Foreskin keratinocyte (primary cell): ENCODE measurements at places on chromosomes 3 and 15. TPM values are rescaled to one million over a fixed set of nuclear protein-coding genes. Genes with fewer than 3 reads are reported as not detected.
A peak's percentile ranks its signal among the peaks of the same experiment; 100 is the strongest.

GRCh38 chr3:17638356-17638755 lies 104.1 kb downstream of the TBC1D5 start:
- no peak for DNase-seq

DNA sequence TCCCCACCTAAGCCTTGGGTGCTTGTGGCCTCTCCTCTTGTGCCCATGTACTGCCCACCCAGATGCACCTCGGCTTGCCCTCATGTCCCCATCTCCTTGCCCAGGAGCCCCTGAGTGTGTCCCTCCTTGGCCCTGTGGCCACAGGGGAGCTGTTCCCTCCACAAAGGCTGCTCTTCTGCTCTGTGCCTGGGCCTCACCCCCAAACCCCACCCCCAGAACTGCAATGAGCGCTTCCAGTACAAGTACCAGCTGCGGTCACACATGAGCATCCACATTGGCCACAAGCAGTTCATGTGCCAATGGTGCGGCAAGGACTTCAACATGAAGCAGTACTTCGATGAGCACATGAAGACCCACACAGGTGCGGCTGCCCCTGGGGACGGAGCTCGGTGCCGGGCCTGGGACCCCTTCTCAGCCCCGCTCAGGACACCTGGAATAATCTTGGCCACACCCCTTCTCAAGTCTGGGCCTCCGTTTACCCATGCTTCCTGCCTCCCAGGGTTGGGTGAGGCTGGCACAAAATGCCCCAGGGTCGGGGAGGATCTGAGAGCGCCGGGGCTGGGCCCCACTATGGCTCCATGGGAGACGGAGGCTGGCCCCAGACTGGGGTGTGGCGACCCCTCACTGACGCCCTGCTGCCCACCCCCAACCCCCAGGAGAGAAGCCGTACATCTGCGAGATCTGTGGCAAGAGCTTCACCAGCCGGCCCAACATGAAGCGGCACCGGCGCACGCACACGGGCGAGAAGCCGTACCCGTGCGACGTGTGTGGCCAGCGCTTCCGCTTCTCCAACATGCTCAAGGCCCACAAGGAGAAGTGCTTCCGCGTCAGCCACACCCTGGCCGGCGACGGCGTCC lies 10.3 kb downstream of the ZBTB47 start:
- no peak for DNase-seq

DNA sequence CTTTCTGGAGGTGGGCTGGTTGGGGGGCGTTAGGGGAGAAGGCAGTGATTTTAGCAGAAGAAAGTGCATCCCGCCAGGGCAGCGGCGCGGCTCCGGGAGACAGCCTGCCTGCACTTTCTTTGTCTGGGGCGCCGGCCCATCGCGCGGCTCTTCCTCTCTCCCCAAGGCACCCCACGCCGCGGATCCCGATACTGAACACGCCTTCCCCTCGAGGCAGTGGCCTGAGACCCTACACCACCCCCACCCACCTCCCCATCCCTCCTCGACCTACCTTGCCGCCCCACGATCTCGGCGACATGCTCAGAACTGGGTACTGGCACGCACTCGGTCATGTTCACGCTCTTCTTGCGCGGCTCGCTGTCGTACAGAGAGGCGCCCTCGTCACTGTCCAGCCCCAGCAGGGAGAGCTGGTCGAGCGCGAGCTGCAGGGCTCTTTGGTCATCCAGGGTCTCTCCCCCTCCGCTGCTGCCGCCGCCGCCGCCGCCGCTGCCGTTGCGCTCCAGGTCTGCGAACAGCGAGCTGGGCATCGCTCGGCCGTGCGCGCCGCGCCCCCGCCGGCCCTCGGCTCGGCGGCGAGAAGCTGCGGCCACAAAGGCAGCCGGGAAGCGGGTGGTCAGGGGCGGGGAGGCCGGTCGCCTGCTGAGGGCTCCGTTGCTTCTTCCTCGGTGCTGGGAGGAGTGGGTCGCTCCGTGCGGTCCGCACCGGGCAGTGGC lies 483 bp downstream of the MEX3B start:
- DNase-seq: peak; percentile 10

CDCP1 gene
- 147 and 163 TPM in 2 replicates for total RNA-seq
